ENCODE measurements at places on chromosomes 1 and 21.

- no peak for DNase-seq
Observed at GRCh38 chr1:215251428-215251827, 168.9 kb downstream of the KCNK2 start.

GRCh38 chr1:223215026-223215425 is 72.0 kb upstream of the TLR5 start:
- DNase-seq = no peak

GRCh38 chr1:8939362-8939995 is 6.2 kb upstream of the CA6 start:
- DNase-seq = no peak

- DNase-seq = no peak
Observed at GRCh38 chr1:116352349-116352813, 20.7 kb upstream of the ATP1A1 start.

- DNase-seq = peak; percentile 67
Observed at GRCh38 chr1:43382027-43382779, 7.4 kb downstream of the MED8 start.

DNA sequence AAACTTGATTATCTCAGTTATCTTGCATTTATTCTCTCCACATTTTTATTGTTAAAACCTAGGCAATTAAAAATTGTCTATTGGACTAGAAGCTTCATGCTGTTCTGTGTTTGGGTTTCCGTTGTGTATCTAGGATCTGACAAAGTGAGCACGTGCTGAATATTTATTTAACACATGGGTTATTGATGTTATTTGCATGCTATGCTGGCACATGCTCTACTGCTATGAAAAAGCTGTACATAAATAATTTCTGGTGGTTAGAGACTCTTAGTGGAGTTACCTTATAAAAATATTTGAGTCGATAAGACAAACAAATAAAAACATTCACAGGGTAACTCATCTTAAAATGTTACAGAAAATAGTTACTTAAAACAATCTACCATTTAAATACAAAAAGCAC is 1769.7 kb downstream of the MRPL39 start:
- DNase-seq = no peak

GRCh38 chr21:15820852-15821379 is 91.1 kb downstream of the USP25 start:
- DNase-seq = no peak

DNA sequence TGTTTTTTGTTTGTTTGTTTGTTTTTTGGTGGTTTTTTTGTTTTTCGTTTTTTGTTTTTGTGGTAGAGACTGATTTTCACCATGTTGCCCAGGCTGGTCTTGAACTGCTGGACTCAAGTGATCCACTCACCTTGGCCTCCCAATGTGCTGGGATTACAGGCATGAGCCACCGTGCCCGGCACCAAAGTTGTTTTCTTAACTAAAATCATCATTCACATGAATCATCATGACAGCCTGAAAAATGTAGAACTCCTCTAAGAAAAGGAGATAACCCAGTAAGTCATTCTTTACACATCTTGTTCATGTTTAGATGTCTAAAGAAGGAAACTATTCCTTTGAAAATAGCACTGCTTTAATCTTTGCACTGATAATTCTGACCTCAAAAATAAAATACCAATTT is 37.5 kb downstream of the DISP1 start:
- DNase-seq = no peak

- DNase-seq = no peak
Observed at GRCh38 chr1:232192781-232193450, 437.0 kb downstream of the SIPA1L2 start.

DNA sequence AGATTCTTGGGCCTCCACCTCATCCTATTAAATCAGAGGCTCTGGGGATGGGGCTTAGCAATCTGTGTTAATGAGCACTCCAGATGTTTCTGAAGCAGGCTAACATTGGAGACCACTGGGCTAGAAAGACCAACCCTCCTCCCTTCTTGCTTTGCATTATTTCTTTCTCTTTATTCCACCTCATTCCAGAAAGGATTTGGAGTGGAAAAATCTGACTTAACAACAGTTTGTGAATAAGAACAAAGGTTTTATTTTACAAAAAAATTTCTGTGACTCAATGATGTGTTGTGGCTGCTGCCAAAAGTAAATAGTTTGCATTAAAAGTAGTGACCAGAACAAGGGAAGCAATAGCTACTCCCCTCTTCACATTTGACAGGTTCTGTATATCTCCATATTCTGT is 79.4 kb downstream of the TGFB2 start:
- no peak for DNase-seq

DNA sequence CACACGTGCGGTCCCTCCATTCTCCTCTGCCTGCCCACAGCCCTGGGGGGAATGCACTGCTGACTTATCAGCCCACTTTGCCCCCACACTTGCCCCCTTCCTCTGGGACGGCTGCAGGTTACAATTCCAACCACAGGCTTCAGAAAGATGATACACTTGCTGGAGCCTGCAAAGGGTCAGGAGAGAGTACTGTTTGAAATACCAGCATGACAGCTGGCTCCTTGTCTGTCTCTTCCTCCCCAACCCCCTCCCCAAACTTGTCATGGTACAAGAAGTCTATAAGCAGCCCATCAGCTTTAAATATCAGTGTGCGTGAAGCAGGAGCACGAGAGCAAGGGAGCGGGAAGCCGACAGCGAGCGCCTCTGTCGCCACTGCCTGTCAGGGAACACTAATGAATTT is 62.4 kb downstream of the ERI3 start:
- DNase-seq = no peak

- no peak for DNase-seq
Observed at GRCh38 chr1:16158993-16159831, 3.3 kb upstream of the EPHA2 start.

DNA sequence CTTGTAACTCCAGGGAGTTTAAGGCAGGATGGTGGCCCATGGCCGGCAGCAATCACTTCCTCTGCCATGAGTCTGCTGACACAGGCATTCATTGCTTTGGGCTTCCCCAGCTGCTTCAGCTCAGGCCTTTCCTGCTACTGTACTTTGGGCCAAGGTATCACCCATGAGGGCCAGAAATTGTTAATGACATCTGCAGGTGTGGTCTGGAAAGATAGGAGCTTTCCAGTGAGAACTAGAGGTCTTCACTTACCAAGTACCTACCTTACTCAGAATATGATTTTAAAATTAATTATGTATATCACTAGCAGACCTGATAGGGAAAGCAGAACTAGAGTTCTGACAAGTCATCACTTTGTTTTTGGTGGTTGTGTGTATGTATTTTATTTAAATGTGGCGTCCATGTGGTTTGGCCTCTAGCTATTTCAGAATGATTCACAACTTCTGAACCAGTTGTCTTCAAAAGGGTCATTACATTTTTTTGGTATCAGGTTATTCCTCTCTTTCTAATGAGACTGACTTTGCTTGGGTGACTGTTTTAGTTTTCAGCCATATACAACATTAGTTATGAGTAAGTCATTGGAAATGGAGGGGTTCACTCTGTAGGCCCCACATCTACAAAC is 2.7 kb downstream of the RGL1 start:
- DNase-seq = peak; percentile 12

DNA sequence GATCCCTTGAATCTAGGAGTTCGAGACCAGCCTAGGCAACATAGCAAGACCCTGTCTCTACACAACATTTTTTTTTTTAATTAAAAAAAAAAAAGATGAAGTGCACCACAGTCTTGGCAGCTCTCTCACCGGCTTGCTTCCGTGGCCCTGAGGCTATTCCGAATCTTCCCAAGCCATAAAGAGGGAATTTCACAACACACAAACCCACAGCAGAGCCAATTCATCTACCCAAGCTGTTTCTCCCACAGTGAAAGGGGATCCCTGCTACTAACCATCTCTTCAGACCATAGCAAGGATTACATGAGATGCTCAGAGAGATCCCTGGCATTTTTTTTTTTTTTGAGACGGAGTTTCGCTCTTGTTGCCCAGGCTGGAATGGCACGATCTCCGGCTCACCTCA is 8.3 kb upstream of the CHD5 start:
- DNase-seq = no peak

- DNase-seq = no peak
Observed at GRCh38 chr1:14921057-14921456, 232.5 kb upstream of the TMEM51 start.

GRCh38 chr1:83929184-83929583 is 69.7 kb downstream of the TTLL7 start:
- DNase-seq = no peak

DNA sequence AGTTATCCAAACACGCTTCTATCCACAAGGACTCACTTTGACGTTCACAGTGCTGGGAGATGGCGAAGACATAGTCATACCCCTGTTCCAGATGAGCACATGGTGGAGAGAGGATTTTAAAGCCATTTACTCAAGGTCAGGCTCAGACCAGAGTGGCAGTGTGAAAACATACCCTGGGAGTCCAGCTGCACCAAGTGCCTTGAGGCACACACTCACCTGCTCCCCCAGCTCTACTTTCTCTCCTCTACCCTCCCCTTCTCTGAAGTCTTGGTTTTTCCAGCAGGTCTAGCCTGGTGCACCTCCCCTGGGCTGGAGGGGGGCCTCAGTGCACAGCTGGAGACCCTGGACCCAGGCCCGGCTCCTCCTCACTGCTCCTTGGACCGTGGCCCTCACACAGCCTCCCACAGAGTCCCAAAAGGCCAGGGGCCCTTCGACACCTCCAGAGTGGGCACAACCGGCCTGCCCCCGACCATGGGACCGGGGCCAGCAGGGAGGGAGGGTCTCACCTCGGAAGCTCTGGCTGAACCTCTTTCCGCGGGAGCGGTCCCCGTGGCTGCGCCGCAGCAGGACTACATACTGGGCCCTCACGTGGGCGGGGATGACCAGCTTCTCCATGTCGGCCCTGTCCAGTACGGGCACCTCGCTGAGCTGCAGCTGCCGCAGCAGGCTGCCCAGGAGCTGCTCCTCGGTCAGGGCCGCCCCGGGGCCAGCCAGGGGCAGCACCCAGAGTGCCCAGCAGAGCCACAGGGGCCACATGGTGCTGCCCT is 452 bp downstream of the LEFTY2 start:
- DNase-seq = no peak

GRCh38 chr1:71166178-71167173 is 85.6 kb upstream of the ZRANB2 start:
- no peak for DNase-seq

DNA sequence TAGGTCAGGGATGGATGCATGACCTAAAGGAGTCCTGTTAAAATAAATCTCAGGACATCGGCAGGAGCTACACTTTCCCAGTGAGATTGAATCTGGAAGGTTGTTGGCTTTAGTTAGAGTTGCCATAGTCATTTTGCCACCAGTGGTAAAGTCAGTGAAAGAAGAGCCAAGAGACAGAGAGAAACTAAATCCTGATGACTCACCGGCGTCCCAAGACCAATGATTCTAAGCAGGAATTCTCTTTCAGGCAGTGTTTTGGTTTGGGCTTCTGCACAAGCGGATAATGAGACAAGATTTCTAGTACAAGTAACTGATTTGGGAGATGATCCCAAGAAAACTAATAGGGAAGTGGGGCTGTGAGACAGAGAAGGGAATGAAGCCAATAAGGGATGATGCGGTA is 88.8 kb upstream of the ETS2 start:
- DNase-seq = no peak

GRCh38 chr1:22841142-22841541 is 130.5 kb downstream of the EPHB2 start:
- no peak for DNase-seq

GRCh38 chr1:205237526-205238484 is 10.1 kb downstream of the TMCC2 start:
- no peak for DNase-seq

GRCh38 chr21:44892536-44893277 is 19.2 kb upstream of the PTTG1IP start:
- no peak for DNase-seq

DNA sequence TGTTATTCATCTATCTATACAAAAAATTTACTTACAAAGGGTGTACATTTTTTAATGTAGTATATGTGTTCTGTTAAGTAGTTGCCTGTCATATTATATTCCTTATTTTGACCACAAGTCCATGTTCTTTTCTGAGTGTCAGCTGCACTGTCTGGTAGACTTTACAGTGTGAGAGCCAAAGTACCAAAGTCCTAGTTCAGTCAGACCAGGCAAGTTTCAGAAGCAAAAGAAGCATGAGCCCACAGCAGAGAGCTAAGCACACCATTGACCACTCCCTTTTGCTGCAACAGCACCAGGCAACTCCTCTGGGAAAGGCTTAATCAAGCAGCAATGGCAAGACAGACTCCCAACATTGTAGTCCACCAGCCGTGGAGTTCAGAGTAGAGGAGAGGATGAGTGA is 631.9 kb upstream of the PKN2 start:
- no peak for DNase-seq

- DNase-seq = no peak
Observed at GRCh38 chr1:246181241-246181640, 325.8 kb downstream of the SMYD3 start.

- DNase-seq = no peak
Observed at GRCh38 chr1:71948561-71948960, 333.8 kb downstream of the NEGR1 start.

GRCh38 chr1:29251164-29252124 is 15.1 kb downstream of the PTPRU start:
- no peak for DNase-seq

- no peak for DNase-seq
Observed at GRCh38 chr1:18542351-18542750, 61.6 kb downstream of the KLHDC7A start.

DNA sequence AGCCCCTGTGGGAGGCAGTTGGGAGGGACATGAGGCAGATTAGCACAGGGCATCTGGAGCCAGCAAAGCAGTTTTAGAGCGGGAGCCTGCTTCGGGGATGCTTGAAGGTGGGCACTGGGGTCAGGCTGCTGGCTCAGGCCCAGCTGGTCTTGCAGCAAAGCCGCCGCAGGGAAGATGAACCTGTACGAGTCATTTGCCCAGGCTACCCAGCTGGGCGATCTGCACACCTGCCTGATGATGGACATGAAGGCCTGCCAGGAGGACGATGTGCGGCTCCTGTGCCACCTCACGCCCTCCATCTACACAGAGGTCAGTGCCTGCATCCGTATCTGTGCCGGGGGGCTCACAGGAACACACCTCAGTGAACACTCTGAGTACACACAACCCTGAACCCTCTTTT is 7.7 kb upstream of the SLC27A3 start:
- DNase-seq = no peak

- no peak for DNase-seq
Observed at GRCh38 chr21:15390049-15390448, 325.2 kb upstream of the NRIP1 start.

GRCh38 chr1:47416319-47417169 is 459 bp downstream of the FOXE3 start:
- no peak for DNase-seq

DNA sequence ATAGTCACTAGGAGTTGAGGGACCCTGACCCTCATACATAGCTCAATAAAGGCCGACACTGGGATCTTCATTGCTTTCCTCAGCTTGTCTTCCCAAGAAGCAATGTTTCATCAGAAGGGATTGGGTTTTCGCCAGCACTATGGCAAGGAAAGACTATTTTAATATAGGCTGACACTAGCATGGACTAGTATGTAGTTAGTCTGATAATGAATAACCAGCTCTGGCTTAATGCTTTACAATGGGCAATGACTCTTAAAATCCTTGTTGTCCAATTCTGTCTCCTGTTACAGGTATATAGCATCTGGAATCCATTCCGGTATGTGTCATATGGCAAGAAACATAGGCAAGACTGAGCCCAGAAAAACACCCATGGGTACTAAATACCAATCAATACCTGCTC is 15.3 kb upstream of the SYT2 start:
- no peak for DNase-seq

Measured in amygdala (tissue), 56 donors.